ENCODE measurements at places on chromosomes 7 and 10.

DNA sequence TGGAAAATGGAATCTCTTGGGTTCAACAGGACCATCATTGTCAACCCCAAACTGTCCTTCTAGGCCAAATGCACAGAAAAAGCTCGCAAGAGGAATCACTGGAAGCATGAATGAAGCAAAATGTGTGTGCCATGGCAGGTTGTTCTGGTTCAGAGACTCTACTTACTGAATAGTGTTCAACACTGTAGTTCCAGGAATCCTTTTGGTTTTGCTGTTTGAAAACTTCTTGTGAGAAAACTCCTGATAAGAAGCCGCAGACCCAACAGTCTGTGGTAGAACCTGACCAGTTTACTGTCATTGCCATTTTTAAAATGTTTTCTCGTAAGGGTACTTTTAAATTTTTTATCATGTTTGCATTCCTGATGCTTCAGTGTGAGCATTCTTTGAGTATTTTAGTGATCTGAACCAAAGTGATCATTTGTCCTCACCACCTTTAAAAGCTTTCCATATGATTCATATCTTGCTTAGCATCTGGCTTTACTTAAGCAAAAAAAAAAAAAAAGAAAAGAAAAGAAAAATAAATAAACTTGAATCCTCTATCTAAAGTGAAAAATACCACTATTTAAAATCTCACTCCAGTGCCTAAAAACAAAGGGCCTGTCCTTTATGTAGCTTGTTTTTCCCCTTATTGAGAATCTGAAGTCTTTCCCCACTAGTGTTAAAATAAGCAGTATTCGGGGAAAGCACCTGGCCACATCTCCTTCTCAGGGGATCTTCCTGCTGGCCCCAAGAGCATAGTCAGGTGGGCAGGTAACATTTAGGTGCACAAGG is 92.4 kb downstream of the WNT2 start:
- DNase-seq = no peak

- DNase-seq = no peak
Measured at GRCh38 chr10:85280014-85280413, 951.6 kb downstream of the CCSER2 start.

GRCh38 chr7:130723784-130724183 is 10.2 kb downstream of the KLF14 start:
- DNase-seq = no peak

GRCh38 chr7:103887853-103888602 is 101.4 kb downstream of the RELN start:
- DNase-seq = no peak

- DNase-seq = peak; percentile 82
Measured at GRCh38 chr10:133009218-133009950, 67.0 kb upstream of the CFAP46 start.

- no peak for DNase-seq
Measured at GRCh38 chr7:84700563-84701370, 486.1 kb downstream of the SEMA3D start.

GRCh38 chr10:123301077-123301857 is 147.1 kb downstream of the BUB3 start:
- DNase-seq = no peak

DNA sequence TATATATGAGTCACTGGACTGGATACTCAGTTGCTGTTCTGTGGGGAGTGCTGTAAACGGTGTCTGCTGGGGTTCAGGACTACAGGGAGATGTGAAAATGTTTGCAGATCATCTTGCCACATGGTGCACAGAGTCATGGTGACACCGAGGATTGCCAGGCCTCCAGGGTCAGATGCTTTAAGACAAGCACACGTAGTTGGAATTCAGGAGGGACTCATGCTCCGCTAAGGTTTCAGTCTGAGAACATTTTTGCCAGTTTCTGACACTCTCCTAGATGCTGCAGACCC is 211.3 kb downstream of the CXCL12 start:
- DNase-seq = no peak

DNA sequence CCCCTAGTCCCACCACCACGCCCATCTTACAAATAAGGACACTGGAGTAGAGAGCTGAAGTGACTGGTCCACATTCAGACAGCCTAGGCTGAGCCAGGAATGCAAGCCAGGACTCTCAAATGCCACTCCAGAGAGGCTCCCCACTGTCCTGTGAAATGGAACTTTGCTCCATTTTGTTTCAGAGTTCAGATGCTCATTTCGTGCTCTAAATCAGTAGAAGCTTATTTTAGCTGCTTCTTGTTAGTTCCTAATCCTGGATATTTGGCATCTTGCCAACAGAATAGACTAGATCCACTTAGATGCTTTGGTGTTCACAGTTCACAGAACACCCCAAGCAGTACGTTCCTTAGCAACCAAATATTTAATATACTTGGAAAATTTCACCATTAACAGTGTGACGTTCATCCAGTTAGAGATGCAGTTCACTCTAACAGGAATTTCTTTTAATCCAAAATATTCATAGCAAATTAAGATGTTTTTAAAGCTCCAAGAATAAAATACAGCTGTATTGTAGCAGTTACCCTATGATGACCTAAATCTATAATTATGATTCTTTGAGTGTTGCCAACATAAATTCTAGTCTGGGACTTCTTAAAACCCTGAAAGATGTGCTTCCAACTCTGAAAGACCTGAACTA is 7.3 kb downstream of the MMP21 start:
- no peak for DNase-seq

- no peak for DNase-seq
Measured at GRCh38 chr7:31850601-31851000, 163.6 kb downstream of the PPP1R17 start.

GRCh38 chr10:93211991-93212390 is 138.3 kb downstream of the CYP26A1 start:
- no peak for DNase-seq

GRCh38 chr7:137579913-137580640 is 236.5 kb upstream of the PTN start:
- no peak for DNase-seq

DNA sequence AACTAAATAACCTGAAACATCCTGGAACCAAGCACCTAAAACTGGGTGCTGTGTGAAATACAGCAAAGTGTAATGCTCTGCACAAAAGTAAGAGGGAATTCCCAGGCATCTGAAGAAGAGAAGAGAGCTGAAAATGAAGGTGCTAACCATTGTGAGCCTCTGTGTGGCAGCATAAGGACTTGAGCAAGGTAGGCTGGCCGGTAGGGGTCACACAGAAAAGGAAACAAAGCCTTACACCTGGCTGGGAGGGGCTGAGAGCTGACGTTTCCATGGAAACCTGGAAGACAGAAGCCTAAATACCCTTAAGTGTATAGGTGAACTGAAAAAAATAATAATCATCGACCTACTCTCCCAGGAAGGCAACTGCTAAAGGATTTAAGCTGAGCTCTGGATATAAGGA is 48.6 kb downstream of the CUL1 start:
- DNase-seq = peak; percentile 15

- DNase-seq = peak; percentile 24
Measured at GRCh38 chr7:74183653-74184450, 9.7 kb downstream of the EIF4H start.

- DNase-seq = no peak
Measured at GRCh38 chr7:50446542-50446960, 3.6 kb downstream of the FIGNL1 start.

GRCh38 chr10:97850446-97850845 is 803 bp downstream of the GOLGA7B start:
- DNase-seq = peak; percentile 29

DNA sequence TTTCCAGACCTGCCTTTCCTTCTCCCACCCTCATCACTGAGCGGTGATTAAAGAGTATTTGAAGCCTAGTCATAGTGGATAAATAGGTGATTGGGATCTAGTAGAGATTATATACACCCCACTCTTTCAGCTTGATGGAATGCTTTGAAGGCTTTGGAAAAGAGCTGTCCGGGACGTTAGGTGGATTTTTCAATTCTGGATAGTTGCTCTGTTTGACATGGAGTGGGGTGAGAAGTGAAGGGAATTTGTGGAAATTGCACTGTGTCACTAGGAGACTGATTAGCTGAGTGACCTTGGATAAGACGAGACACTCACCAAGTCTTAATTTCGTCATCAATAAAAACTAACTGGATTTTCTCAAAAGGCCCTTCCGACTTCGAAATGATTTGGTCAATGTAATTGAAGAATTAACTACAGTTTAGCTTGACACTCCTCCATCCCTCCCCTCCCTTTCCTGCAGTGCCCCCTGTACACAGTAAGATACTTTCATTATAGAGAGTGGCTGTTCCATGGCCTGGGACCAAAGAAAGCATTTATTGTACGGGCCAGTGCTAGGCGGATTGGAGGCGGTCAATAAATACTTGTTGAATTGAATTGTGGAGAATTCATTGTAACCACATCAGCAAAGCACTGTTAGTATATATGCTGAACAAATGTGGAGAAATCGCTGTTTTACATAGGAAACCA is 962 bp downstream of the ZKSCAN1 start:
- no peak for DNase-seq

DNA sequence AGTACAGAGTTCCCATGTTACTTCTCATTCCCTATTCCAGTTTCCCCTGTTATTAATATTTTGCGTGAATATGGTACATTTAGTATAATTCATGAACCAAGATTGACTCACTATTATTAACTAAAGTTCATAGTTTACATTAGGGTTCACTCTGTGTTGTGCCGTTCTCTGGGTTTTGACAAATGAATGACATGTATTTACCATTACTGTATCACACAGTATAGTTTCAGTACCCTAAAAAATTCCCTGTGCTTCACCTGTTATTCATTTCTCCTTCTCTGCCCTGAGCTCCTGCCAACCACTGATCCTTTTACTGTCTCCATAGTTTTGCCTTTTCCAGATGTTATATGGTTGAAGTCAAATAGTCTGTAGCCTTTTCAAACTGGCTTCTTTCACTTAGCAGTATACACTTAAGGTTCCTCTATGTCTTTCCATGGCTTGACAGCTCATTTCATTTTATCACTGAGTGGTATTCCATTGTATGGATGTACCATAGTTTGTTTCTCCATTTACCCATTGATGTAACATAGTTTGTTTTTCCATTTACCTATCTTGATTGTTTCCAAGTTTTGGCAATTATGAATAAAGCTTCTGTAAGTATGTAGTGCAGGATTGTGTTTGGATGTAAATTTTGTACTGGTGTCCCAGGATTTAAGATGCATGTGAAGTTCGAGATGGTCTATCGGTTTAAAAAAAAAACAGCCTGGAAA is 58.8 kb downstream of the CDK14 start:
- no peak for DNase-seq
